ENCODE measurements at places on chromosomes 7 and 10. TPM values are rescaled to one million over a fixed set of nuclear protein-coding genes. Genes with fewer than 3 reads are reported as not detected.

NRBF2 gene
- 22.5 TPM for total RNA-seq

TEX47 gene
- not detected for total RNA-seq

GRCh38 chr10:43076311-43076875, 476 bp upstream of the RET start:
- DNase-seq, result no peak

TMEM176B gene
- 0.07 TPM for total RNA-seq

DNA sequence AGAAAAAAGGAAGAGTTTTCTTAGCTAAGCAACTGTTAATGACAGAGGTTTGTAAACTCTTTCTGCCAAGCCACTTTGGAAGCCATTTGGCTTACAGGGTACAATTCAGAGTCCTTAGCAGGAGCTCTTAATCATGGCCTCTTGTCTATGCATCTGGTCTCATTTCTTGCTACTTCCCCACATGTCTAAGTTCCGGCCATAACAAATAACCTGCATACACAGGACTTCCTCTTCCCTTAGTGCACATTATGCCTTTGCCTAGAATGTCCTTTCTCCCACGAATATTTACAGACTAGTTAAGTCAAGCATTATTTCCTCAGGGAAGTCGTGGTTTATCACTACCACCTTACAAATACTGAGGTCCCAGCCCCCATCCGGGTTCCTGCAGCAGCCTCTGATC, 8.6 kb upstream of the UPF2 start:
- DNase-seq, result no peak

DNA sequence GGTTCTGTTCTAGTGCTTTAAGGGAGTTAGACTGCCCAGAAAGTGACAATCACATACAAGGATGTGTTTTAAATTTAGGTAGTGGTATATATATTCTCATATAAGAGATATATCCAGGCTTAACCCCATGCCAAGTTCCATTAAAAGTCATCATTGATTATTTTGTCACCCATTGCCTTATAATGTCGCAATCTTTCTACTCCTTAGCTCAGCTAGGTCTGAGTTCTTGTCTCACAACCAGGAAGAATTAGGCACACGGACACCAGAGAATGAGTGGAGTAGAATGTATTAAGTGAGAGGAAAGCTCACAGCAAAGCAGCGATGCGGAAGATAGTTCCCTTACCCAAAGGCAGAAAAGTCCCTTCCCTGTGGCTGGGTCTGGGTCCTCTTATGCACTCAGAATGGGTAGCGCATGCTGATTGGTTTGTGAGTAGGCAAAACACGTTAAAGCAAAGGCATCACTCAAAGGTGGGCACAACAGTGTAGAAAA, 197.2 kb upstream of the AHR start:
- DNase-seq, result no peak

DNA sequence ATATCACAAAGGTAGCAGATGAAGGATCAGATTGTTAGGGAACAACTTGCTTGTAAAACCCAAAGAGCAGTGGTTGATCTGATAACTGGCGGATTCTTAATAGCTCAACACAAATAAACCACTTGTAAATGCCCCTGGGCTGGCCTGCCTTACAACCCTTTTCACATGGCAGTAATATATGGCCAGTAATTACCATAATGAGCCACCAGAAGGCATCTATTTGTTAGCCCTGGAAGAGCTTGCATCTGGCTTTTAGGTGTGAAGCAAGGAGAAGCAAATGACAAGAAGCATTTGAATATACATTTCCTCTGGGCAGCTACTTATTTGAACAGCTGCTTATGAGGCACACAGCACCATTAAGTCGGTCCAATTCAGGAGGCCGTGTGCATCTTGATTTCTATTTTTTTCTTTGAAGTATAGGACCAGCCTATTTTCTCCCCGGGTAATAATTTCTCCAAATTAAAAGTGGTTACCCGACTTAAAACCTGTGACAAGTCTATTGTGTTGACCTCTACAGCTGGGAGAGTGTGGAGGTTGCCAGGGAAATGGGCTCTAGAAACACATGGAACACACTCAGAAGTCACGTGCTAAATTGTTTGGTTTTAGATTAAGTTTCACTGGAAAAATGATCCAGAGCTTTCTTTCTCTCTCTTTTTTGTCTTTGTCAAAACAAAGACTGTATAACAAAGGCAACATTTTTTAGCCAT, 113.4 kb downstream of the SEM1 start:
- peak; percentile 15 for DNase-seq

DNA sequence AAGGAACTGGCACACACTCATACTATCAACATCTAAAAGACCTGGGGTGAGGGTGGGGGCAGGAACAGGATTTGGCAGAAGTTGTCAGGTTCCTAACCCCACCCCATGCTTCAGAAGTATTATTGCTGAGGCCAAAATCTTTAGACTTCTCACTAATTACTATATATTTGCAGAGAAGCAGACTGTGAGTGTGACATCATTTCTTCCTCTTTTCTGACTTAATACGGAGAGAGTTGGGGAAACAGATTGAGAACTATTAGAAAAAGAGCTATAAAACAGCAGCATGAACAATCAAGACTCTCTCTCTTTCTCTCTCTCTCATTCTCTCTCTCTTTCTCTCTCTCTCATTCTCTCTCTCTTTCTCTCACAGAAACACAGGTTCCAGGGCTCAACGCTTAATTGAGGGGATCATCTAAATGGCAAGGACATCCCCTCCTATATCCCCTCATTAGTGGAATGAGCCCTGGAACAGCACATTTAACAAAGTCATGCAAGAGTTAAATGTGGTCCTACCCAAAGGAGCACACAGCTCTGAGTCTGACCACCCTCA, 94.8 kb downstream of the KCNMA1 start:
- DNase-seq, result no peak

- no peak for DNase-seq
Observed at GRCh38 chr7:128692623-128693270, 20.7 kb downstream of the GARIN1A start.

DNA sequence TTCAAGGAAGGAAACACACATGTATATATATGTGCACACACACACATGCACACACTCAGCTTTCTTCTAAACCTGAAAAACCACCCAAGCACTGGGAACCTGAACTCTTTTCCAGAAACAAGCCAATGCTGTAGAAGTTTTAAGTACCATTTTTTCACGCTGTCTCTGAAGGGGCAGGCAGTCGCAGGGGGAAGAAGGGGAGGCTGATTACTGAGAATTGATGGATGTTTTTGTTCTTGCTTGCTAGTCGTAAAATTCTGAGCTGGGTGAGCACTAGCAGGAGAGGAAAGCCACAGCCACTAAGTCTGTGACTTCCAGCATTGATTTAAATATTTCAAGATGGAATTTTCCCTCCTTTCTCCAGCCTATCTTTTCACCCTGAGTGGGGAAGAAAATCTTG, 391.8 kb downstream of the CALN1 start:
- DNase-seq, result no peak

- DNase-seq, result no peak
Observed at GRCh38 chr7:115096262-115096661, 174.4 kb downstream of the MDFIC start.

TMEM176A gene
- not detected for total RNA-seq

- no peak for DNase-seq
Observed at GRCh38 chr7:34208878-34209621, 303.7 kb downstream of the BMPER start.

DNA sequence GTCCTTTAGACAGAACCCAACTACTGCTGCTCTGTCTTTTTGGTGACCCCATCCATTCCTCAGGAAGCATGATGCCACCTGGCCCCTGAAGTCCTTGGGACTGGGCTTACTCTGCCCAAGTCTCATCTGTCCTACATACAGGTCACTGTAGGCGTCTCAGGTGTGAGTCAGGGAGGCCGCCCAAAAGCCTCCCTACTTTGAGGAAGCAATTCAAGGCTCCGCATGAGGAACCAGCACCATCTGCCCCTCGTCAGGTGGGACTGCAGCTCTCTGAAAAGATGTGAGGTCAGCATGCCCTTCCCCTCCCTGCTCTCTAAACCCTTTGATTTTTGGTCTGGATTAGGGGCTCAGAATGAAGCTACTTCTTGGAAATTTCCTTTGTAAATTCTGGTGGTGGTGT, 354.8 kb downstream of the CXCL12 start:
- no peak for DNase-seq

- DNase-seq, result no peak
Observed at GRCh38 chr7:1919539-1920265, 249.6 kb downstream of the ELFN1 start.

DNA sequence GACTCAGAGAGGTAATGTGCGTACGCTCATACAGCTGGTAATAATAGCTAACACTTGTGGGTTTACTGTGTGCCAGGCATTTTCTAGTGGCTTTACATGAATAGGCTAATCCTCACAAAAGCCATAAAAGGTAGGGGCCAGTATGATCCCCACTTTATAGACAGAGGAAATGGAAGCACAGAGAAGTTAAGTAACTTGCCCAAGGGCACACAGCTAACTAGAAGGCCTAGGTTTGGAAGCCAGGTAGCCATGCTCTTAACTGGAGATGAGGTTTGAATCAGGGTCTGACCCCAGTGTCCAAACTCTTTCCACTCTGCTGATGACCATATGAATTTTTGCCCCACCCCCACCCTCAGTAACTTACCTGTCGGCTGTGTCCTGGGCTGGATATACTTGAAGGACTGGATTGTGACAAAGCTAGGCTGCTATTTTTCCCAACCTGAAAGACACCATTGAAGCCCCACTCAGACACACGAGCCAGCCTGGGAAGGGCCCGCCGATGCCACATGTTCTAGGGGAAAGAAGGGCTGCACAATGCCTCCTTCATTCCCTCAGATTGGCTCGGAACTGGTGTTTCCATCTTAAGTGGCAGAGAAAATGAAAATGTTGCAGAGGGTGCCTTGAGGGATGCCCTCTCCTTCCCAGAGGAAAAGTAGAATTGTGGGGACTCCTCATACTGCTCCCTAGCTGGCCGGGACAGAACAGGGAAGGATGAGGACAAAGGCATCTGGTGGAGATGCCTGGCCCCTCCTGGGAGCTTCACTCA, 29.1 kb upstream of the EFCAB10 start:
- DNase-seq, result no peak

SEPTIN14 gene
- not detected for total RNA-seq

DNA sequence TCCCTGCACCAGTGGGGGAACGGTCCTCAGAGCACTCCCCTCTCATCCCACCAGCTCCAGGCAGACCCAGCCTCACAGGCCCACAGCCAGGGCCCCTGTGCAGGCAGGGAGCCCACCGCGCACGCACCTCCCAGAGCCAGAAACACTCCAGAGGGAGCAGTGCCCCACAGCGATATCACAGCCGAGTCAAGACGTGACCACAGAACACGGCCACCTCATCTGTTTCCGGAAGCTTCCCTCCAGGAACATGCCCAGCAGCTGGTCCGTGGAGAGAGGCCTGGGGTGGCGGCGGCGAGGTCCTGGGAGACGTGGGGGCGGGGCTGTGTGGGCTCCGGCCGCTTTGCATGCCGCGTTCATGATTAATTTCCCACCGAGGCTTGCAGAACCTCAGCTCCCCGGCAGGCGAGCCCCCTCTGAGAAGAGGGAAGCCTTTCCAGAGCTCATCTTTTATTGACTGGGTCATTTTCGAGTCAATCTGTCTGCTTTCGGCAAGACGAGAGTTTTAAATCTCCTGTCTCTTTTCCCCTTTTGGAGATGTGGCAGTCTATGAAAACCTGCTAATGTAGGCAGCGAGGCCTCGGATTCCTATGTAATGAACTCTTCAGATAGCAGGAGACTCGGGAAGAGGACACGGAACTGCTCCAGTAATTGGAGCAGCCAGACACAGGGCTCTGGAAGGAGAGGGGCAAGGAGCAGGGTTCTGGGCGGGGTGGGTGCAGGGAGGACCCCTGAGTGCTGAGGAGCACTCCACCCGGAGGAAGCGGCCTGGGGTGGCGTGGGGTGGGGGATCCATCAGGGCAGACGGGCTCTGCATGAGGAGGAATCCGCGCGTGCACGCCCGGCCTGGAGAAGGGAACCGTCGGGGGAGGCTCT, 242.8 kb downstream of the ELFN1 start:
- peak; percentile 69 for DNase-seq

ASIC3 gene
- not detected for total RNA-seq

TAS2R41 gene
- total RNA-seq, result not detected
